NCI-H2081 treated with DMSO at 0.1 percent for 48 hours (cell line): ENCODE measurements at places on chromosomes 1 and 21.

DNA sequence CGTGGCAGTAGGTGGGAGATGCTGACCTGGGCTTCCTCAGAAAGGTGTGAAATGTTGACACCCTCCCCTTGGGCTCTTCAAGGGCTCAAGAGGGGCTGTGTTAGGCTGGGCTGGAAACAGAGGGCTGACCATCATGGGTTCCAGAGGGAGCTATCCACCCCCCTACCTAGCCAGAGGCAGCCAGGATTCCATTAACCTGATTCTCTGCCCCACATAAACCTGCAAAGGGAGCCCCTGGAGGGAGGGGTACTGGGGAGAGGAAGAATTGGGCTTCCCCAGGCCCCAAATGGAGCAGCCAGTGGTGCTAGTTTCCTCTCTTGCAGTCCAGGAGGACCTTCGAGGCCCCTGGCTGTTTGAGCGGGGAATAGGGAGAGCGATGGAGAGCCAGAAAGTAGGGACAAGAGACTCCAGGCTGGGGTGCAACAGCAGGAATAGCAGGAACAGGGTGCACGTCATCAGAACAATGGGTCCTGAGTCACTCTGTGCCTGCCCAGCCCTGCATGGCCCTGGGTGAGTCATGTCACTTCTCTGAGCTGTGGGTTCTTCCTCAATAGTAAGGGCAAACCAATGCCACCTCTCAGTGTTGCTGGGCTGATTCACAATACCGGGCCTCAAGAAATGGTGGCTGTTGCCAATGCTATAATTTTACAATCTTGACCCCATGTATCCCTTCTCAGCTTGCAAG lies 121.2 kb downstream of the EPHB2 start:
- DNase-seq: no peak

- no peak for DNase-seq
Measured at GRCh38 chr1:210770396-210770984, 363.5 kb downstream of the KCNH1 start.

- DNase-seq: no peak
Measured at GRCh38 chr1:151156515-151156819, at the start of gene TNFAIP8L2. TSS of gene TNFAIP8L2 (plus strand) at chr1:151156649. CDS start at chr1:151158698, 2,049 bp downstream.

GRCh38 chr1:205225901-205226765 lies 1.6 kb upstream of the TMCC2 start:
- no peak for DNase-seq

DNA sequence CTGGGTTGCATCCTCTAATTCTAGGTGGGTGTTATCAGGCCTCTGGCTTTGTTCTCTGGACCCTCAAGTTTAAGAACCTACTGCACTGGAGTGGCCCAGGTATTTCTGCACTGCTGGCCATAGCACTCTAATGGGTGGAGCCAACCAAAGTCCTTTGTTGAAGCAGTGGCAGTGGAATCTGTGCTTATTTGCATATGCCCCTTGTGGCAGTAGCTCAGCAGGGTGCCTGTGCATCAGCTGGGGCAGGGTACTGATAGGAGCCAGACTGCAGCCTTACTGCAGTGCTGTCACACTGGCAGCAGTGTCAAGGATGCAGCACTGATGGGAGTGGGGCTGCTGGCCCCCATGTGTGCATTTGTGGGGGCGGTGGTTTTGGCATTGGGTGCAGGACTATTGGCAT lies 660.6 kb downstream of the LRRIQ3 start:
- no peak for DNase-seq

- no peak for DNase-seq
Measured at GRCh38 chr1:27021354-27022031, 8.8 kb upstream of the TENT5B start.

- DNase-seq: no peak
Measured at GRCh38 chr1:92485381-92486250, 1.1 kb downstream of the GFI1 start.

DNA sequence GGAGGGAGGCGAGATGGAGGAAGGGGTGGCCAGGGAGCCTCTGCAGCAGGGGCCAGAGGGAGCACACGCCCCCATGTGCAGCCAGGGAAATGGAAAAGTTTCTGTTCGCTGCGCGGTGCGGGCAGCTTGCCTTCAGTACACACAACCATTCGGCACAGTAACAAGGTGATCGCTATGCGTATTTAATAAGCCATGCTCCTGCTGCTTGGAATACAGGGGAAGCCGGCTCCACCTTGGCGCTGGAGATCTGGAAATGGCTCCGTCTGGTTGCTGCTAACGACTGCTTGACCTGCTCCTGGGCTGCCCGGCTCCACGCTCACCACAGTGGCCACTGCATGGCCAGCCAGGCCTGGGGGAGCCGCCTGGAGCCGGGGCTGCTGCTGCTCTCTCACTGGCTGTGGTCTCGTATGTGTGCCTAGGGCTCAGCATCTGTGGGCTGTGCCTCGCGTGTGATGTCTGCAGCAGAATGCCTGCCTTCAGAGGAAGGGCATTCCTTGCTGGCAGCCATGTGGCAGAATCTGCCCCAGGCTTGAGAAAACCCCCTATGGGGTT lies 86.4 kb upstream of the ACTL8 start:
- no peak for DNase-seq
